ENCODE measurements at places on chromosomes 6 and 20.
A peak's percentile ranks its signal among the peaks of the same experiment; 100 is the strongest.

GRCh38 chr6:107237992-107238660, 122.8 kb upstream of the BEND3 start:
- DNase-seq, result no peak

DNA sequence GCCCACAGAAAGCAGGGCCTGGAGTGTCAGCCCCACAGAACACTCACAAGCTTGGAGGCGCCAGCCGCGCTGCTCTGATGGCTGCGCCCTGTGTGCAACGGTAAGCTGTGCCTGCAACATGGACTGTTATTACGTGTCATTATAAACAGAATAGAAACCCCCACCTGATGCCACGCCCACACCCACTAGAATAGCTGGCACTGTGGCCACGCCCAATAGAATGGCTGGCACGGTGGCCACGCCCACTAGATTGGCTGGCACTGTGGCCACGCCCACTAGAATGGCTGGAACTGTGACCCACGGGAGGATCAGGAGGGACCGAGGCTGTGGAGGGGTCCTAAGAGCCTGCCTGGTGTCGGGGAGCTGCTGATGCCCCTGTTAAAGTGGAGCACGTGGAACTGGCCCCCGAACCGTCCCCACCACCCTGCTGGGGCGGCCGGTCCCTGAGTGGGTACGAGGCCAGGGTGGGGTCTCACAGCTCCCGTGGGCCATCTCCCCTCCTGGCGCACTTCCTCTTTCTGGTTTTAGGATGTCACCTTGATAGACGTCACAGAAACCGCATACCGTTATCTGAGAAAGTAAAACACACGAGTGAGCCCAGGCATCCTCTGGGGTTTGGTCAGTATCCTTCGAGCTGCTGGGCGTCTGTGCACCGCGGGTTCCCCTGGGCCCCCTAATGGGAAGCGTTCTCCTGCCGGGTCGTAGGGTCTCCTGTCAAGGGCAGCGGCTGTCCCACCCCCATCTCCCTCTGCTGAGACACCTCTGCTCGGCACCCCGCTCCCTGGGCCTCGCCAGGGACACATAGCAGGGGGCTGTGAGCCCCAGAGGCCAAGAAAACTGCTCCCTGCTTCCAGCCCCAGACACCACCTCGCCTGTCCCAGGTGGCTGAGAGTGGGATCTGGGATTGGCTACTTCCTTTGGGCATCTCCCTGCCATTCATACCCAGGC, 25.4 kb downstream of the SLC17A9 start:
- DNase-seq, result no peak

GRCh38 chr6:113651920-113652319, 205.2 kb upstream of the MARCKS start:
- no peak for DNase-seq

- no peak for DNase-seq
Observed at GRCh38 chr6:47455533-47456209, 21.9 kb upstream of the CD2AP start.

- no peak for DNase-seq
Observed at GRCh38 chr6:100105138-100105537, 111.1 kb upstream of the MCHR2 start.

- no peak for DNase-seq
Observed at GRCh38 chr6:20805021-20805420, 270.8 kb downstream of the CDKAL1 start.

DNA sequence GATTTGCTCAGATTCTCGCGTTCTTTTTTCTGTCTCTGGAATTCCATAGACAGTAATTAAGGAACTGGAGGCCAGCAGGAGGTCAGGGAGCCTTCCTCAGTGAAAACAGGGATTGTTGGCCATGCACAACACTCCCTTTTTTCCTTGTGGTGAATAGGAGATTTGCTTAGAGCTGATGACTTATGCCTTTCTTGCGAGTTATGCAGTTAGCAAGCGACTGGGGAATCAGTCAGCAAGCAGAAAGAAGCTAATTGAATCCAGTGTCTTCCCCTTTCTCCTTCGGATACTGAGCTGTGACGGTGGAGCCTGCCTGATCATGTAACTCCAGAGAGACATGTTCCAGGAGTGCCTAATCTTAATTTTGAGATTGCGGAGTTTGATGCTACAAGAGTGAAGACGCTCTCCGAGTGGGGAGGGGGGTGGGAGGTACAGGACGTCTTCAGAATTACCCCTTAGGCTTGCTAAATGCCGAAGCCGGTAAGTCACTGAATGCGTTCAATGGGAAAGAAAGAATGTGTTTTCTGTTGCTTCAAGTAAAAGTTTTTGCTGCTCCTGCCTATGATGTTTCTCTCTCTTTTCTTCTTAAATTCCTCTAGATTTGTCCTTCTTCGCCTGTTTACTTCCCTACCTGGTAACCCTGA, 165.9 kb downstream of the SASH1 start:
- DNase-seq, result no peak

- DNase-seq, result peak; percentile 78
Observed at GRCh38 chr6:28643017-28643740, 117.5 kb downstream of the GPX5 start.

DNA sequence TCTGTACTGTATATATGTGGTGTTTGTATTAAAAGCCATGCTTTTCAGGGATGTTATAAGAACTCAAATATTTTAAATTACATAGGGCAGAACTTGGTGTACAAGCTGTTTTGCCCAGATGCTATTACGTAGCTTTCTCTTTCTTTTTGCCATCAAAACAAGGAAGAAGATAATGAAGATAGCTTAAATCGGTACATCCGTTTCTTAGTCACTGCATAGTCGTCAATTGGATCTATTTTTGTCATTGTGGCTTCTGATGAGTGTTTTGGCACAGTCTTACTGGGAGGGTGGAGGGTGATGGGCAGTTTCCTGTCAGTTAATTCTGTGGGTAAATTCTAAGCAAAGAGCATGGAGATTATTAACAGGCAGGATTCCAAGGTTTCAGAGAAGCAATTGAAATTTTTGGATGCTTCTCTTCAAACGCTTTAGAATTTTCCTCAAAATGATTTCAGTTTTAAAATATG, 649.1 kb upstream of the GJE1 start:
- DNase-seq, result no peak

- no peak for DNase-seq
Observed at GRCh38 chr6:36312854-36313648, 23.6 kb downstream of the BNIP5 start.

GRCh38 chr6:22784601-22785410, 215.4 kb downstream of the HDGFL1 start:
- no peak for DNase-seq

DNA sequence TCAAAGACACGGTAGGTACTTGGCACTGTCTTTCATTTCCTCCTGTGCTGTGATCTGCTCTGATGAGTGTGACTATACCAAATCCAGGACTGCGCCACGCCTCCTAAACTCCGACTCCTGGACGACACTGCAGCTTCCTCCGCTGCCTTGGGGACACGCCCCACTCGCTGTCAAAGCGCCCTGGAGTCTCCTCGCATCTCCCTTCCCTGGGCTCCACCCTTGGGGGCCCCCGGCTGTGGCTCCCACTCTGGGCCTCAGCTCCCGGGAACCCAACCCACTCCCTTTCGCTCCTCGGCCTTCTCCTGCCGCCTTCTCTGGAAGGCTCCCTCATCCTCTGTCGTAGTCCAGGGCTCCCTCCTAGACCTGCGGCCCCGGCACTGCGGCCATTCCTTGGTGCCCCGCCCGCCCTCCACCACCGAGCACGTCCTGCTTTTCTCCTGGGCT, 61.2 kb downstream of the RSPH3 start:
- peak; percentile 31 for DNase-seq

- no peak for DNase-seq
Observed at GRCh38 chr20:50582092-50582491, 71.9 kb downstream of the PTPN1 start.

DNA sequence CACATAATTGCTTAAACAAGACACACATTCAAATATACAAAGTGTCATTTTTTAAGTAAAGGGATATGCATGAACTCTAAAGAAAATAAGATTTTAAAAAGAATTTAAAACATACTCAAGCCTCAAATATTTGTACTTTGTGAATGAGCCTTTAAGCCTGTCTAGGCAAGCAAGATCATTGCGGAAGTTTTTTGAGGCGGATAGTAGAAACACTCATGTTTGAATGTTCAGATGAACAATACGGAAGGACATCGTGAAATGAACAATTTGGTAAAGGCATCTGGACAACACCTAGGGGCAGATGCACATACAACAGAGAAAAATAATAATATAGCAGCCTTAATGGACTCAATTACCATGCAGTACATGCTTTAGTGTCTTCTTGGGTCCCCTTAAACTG, 928.9 kb downstream of the TFAP2A start:
- DNase-seq, result no peak

DNA sequence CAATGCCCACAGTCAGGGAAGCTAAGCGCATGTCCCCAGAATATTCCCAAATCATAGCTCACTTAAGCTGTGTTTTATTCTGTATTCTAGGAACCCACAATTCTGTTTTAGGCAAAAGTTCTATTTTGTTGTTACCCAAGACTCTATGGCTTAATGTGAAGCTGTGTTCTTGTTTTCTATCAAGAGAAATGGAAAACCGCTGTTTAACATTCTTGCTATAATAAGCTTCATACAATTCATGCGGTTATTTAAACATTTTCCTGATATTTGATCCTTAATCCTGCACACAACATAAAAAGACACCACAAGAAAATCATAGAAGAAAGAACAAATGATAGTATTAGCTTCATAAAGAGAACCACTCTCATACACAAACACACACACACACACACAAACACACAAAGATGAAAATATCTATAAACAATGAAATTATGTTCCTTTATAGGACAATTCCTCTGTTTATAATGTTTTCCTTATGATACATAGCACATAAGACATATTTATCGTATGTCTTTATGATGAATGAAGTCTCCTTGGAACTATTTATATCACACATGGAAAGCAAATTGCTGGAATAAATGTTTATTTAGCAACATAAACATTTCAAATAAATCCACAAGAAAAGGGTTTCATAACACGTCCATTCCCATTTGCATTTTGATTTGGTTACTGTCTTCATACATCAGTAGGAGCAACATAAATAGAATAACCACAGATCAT, 16.4 kb upstream of the COL21A1 start:
- DNase-seq, result no peak

DNA sequence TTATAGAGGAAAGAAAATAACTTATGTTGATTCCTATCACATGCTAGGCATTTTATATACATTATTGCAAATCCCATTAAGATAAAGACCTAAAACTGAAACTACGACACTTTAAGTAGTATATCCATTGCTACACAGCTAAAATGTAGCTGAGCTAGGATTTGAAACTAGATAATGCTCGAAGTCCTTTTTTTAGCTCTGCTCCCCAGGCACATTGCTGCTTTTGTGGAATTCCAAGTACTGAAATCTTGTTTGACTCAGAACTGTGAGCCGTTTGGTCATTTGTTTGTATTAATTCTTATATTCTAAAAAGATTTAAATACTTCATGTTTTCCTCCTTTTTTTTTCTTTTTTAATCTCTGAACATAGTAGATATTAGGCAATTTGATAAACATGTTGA, 644.8 kb downstream of the HACE1 start:
- no peak for DNase-seq

GRCh38 chr6:129248946-129249345, 366.0 kb downstream of the LAMA2 start:
- no peak for DNase-seq

DNA sequence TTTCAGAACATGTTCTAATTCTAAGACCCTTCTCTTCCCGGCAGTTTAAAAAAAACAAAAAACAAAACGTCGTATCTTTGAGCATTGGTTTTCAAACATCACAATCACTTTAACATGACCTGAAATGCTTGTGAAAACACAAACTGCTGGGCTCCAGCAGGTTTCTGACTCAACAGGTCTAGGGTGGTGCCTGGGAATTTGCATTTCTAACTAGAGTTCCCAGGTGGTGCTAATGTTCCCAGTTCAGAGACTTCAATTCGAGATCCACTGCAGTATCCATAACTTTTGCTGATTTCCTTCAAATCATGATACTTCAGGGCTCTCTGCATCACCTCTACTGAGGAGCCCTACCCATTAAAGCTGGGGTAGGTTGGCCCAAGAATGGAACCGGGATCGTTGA, 850 bp upstream of the SMPDL3A start:
- DNase-seq, result no peak

GRCh38 chr6:140193269-140193668, 818.8 kb upstream of the CITED2 start:
- DNase-seq, result no peak

- DNase-seq, result no peak
Observed at GRCh38 chr6:105170059-105170458, 9.8 kb downstream of the POPDC3 start.

- DNase-seq, result no peak
Observed at GRCh38 chr6:158609455-158610155, 34.9 kb downstream of the DYNLT1 start.

- peak; percentile 30 for DNase-seq
Observed at GRCh38 chr20:35618263-35619131, 2.9 kb downstream of the SPAG4 start.

DNA sequence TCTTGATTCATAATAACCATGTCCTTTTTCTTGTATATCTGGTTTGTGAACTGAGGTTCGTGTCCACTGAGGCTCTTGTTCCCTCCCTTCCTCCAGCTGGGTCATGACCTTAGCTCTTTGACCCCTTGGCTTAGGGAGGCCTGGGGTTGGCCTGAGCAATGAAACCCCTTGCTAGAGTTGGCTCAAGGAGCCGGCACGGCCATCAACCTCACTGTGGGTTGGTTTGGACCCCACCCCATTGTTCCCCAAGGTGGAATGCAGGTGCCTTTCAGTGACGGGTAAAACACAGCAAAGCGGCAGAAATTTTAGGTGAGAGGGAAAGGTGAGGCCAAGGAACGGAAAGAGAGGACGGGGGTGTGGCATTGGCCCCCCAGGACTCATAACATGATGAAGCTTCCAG, 44.5 kb upstream of the PHACTR3 start:
- no peak for DNase-seq

GRCh38 chr20:25039697-25040437, 18.1 kb downstream of the ACSS1 start:
- DNase-seq, result no peak

GRCh38 chr20:1939270-1939595, 44.0 kb downstream of the SIRPA start:
- no peak for DNase-seq

- no peak for DNase-seq
Observed at GRCh38 chr6:24931296-24931695, 4.5 kb downstream of the RIPOR2 start.

GRCh38 chr20:22207280-22207679, 377.1 kb downstream of the FOXA2 start:
- DNase-seq, result no peak

DNA sequence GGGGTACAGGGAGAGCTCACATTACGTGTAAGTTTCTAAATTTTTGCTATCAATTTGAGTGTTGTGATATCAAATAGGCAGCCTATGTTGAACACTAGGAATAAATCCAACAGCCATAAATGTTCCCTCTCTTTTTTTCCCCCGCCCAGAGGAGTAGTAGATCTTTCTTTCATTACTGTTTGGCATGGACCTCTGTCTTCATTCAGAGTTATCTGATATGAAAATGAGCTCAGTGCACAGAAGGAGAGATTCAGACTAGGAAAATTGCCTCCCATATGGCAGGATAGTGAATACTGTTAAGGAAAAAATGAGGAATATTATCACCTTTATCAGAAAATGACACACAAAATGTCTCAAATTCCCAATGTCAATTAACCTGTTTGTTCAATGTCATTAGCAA, 110.0 kb upstream of the EYS start:
- no peak for DNase-seq

- DNase-seq, result no peak
Observed at GRCh38 chr6:139112146-139112545, 22.7 kb upstream of the HECA start.

- no peak for DNase-seq
Observed at GRCh38 chr20:15267935-15268334, 930.5 kb upstream of the FLRT3 start.
